Cortex of kidney (tissue), 1 donor: ENCODE measurements at places on chromosomes 2 and 18.

- no peak for DNase-seq
Observed at GRCh38 chr2:177187631-177188312, 24.8 kb upstream of the HNRNPA3 start.

GRCh38 chr2:120622886-120623753 lies 112.5 kb upstream of the GLI2 start:
- no peak for DNase-seq

GRCh38 chr2:194566907-194567660 lies 1089.9 kb upstream of the SLC39A10 start:
- no peak for DNase-seq

DNA sequence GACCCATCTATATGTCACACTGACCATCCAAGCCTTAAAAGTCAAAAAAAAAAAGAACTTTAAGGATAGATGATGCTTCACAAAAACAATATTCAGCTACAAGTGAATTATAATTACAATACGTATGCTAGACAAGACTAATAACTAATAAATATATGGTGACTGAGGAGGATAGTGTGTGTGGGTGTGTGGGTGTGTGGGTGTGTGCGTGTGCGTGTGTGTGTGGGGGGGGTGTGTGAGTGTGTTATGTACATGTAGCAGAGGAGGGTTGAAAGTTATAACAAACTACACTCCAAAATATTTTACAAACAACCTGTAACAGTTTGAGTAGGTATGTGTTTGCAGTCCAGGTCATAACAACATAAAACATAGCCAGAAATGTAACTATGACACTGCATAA lies 159.2 kb upstream of the RBBP8 start:
- DNase-seq: no peak

DNA sequence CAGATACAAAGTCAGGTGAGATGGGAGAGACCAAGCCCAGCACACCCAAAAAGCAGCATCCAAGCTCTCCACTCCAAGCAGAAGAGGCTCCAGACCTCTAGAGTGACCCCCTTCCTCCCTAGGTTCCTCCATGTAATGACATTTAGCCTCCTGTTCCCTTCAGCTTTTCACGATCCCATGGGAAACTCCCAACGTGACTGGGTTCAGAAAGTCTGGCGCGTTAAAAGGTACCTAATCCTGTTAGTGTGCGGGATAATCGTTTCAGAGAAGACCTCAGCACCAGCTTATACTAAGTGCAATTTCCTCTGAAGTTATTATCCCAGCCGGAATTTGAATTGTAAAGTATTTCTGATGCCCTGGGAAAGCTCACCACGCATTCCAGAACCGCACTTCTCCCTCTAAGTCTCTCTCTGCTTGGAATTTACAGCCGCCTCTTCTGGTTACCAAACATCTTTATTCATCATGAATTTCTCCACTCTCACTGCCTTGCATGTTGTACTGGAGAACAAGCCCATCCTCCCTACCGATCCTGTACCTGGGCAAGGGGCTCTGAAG lies 46.9 kb downstream of the CCBE1 start:
- no peak for DNase-seq
